Muscle of leg (tissue), 16 donors: ENCODE measurements at places on chromosomes 3 and 15. TPM values are rescaled to one million over a fixed set of nuclear protein-coding genes. Genes with fewer than 3 reads are reported as not detected.

DNA sequence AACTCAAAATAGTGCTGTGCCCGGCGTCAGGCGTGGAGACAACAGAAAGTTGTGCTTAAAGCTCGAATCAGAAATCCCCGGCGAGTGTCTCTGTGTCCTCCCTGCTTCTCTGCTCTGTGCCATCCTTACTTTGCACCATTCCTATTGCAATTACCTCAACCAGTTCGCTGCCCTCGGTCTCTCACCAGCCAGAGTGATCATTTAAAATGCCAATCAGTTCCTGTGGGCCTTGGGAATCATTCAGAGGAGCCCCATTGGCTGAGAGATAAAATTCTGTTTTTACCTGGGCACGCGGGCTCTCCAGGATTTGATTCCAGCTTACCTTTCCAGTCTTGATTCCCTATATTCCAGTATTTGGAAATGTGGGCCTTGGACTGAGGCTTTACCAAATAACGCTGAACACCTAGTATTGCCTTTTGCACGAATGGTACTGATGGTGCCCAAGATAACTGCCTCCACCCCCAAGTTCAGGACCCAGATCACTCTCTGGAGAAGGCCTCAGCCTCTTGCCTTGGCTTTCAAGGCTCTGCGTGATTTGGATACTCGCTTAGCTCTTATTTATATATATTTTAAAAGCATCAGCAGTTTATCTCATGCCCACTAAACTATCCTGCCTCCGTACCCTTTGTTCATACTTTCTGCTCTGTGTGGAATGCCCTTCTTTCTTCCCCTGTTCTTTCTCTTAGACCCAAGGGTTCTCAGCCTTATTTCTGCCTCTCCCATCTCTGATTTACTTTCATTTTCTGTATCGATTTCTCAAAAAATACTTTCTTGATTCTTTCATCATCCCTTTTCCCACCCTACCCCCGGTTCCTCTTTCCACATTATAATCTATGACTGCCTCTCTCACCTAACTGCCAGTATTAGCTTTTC lies 863 bp downstream of the PSMA4 start:
- DNase-seq = no peak
- peak overlapping the region; percentile 87 for H3K4me3 ChIP-seq
- peak overlapping the region; percentile 98 for H3K27ac ChIP-seq

- no peak for DNase-seq
- H3K27ac ChIP-seq = no peak overlapping the region
- no peak overlapping the region for H3K4me3 ChIP-seq
- H3K4me1 ChIP-seq = peaks cover 10% of the 10 kb centered on the region
- H3K36me3 ChIP-seq = no peaks in the 10 kb centered on the region
These were observed 9.5 kb downstream of the C3orf52 start for GRCh38 chr3:112095731-112096130.

GRCh38 chr3:50111757-50112156 lies 23.0 kb downstream of the RBM5 start:
- no peaks in the 10 kb centered on the region for H3K27me3 ChIP-seq
- no peak overlapping the region for H3K4me3 ChIP-seq
- no peak for DNase-seq
- H3K4me1 ChIP-seq = no peaks in the 10 kb centered on the region
- peak overlapping the region; percentile 17 for H3K27ac ChIP-seq

The IQCF5 gene
- not detected for total RNA-seq

DNA sequence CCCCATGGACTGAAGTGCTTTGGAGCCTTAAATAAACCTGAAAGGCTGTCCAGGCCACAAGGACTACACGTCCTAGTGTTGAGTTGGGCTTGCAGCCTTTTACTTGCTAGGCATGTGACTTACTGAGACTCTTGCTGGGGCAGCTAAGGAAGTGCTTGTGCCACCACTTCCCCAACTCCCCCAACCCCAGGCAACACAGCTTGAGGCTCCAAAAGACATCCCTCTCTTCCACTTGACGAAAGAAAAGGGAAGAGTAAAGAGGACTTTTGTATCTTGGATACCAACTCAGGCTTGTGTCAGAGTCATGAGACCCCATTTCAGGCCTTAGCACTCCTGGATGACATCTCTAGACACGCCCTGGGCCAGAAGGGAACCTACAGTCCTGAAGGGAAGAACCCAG lies 109.8 kb downstream of the XRN1 start:
- H3K4me3 ChIP-seq = no peak overlapping the region
- no peaks in the 10 kb centered on the region for H3K4me1 ChIP-seq
- H3K27ac ChIP-seq = no peak overlapping the region
- H3K36me3 ChIP-seq = peaks cover 23% of the 10 kb centered on the region
- DNase-seq = peak; percentile 48

The FAIM gene
- 12.7 TPM for total RNA-seq

The HAPLN3 gene
- 11.9 TPM for total RNA-seq

The FSIP1 gene
- 0.53 TPM for total RNA-seq

The ALG1L2 gene
- total RNA-seq = 0.40 TPM

The SEMA6D gene
- 44.9 TPM for total RNA-seq

The RCCD1 gene
- total RNA-seq = 12.0 TPM

- no peak for DNase-seq
- peaks cover 22% of the 10 kb centered on the region for H3K4me1 ChIP-seq
- H3K36me3 ChIP-seq = no peaks in the 10 kb centered on the region
- H3K4me3 ChIP-seq = no peak overlapping the region
- no peak overlapping the region for H3K27ac ChIP-seq
These were observed 61.0 kb downstream of the TLE3 start for GRCh38 chr15:70036585-70037291.

DNA sequence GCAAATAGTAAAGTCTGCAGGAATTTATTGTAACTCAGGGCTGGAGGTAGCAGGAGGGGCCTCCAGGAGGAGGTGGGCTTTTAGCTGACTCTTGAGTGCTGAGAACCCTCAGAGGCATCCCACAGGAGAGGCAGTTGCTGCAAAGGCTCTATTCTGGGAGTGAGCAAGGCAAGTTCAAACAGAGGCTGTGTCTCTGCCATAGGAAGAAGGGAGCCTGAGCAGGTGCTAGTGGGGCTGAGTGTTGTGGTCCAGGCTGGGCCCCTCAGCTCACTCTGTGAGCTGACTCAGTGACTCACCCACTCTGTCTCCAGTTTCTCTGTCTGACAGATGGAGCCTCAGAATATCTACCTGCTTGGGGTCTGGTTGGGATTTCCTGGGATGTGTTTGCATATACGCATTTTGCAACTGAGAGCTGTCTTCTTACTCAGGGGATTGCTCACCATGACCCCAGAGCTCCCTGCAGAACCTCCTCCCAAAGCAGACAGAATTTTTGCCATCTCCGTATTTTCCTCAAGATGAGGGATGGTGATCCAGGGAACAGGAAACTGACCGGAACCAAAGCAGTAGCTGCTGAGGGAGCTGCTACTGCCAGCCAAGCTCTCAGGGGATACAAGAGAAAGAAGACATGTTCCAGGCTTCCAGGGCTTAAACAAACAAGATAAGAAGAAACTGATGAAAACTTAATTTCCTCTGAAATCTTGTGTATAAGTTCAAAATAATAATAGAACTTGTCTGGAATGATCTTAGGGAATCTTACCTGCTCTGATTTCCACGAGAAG lies 13.6 kb upstream of the NOX5 start:
- no peaks in the 10 kb centered on the region for H3K36me3 ChIP-seq
- no peak overlapping the region for H3K27ac ChIP-seq
- no peak overlapping the region for H3K4me3 ChIP-seq
- DNase-seq = no peak
- peaks cover 18% of the 10 kb centered on the region for H3K4me1 ChIP-seq

GRCh38 chr3:87318617-87319021 lies 42.2 kb upstream of the POU1F1 start:
- H3K4me3 ChIP-seq = no peak overlapping the region
- no peak overlapping the region for H3K27ac ChIP-seq

The TNFSF10 gene
- 11.3 TPM for total RNA-seq

- peak; percentile 86 for DNase-seq
- H3K4me3 ChIP-seq = peak within 1 kb of the TSS; percentile 74
- H3K27me3 ChIP-seq = no peaks in the 10 kb centered on the region
- H3K27ac ChIP-seq = peak within 1 kb of the TSS; percentile 93
- peaks cover 12% of the 10 kb centered on the region for H3K4me1 ChIP-seq
These were observed at the start of gene UTS2B for GRCh38 chr3:191329654-191330529. UTS2B (minus strand) TSS chr3:191330526; CDS start chr3:191282189, 48,337 bp downstream.

DNA sequence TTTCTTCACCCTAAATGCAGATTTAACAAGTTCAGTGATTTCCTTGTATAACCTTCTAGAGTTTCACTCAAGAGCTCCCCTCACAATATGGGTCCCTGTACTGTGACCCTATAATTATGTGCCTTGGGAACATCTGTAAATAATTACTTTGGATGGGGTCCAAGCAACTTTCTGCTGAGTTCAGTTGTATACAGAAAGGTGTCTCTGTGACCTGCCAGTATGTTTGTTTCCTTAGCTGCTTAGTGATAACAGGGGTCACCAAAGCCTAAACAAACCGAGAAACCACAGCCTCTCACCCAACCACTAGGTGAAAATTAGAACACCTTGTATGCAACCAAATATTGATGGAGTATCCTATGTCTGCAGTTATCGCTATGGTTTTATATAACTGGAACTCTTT lies 29.8 kb upstream of the SLC25A36 start:
- no peak overlapping the region for H3K27ac ChIP-seq
- no peaks in the 10 kb centered on the region for H3K27me3 ChIP-seq
- H3K36me3 ChIP-seq = no peaks in the 10 kb centered on the region
- H3K4me1 ChIP-seq = no peaks in the 10 kb centered on the region
- no peak overlapping the region for H3K4me3 ChIP-seq

DNA sequence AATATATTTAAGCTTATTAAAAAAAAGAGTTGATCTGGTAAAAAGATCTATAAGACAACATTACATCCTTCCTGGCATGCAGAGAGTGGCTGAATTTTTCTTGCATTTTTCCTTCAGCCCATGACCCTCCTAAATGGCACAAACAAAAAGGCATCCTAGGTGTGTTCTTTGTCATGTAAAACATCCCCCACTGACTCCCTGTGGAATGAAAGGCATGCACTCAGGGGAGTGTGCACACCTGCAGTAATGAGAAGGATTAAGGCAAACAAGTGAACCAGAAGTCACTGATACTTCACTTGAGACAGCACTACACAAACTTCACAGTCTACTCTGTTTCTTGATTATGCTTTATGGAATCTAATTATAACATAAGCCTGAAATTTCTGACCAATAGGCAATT lies 195.0 kb downstream of the RBMS3 start:
- H3K4me1 ChIP-seq = no peaks in the 10 kb centered on the region
- no peak overlapping the region for H3K27ac ChIP-seq
- peaks cover 2% of the 10 kb centered on the region for H3K36me3 ChIP-seq
- DNase-seq = no peak
- H3K27me3 ChIP-seq = no peaks in the 10 kb centered on the region

DNA sequence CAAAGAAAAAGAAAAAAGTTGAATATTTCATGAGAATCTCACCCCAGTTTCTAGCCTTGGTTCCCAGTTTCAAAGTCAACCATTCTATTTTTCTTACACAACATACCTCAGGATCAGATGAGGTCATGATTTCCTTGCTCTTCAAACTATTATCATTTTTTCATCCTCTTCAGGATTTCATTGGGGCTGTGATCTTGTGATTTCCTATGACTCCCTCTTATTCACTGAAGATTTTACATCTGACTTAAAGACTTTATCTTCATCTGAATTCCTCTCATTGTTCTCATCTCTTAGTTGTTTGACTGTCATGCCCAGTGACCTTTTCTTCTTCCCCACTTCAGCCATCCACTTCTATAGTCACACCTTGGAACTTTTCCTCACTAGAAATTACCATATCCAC lies 3.1 kb upstream of the C3orf33 start:
- no peaks in the 10 kb centered on the region for H3K27me3 ChIP-seq
- no peak overlapping the region for H3K27ac ChIP-seq
- H3K4me3 ChIP-seq = no peak overlapping the region
- peaks cover 3% of the 10 kb centered on the region for H3K4me1 ChIP-seq
- H3K36me3 ChIP-seq = no peaks in the 10 kb centered on the region
- DNase-seq = no peak
